BJ (cell line): ENCODE measurements at places on chromosomes 5 and 9.
A peak's percentile ranks its signal among the peaks of the same experiment; 100 is the strongest.

- DNase-seq: peak; percentile 75
Measured at GRCh38 chr5:126433701-126434100, 10.5 kb downstream of the GRAMD2B start.

DNA sequence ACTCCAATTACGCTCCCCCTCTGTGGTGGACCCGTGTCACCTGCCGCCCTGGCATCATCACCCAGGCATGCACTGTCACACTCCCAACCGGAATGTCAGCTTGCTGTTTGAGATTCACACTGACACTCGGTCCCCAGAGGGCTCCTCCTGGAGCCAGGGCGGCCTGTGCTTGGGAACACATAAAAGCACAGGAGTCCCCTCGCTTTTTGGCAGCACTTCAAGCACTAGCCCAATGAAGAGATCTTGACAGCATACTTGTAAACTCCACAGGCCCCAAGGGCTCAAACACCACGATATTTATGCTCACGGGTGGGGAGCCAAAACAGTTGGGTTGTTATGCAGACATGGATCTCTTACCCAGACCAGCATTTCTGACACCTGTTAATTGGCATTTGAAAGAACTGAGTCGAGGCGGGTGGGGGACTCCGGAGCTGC is 90.8 kb upstream of the EGFLAM start:
- DNase-seq: no peak

DNA sequence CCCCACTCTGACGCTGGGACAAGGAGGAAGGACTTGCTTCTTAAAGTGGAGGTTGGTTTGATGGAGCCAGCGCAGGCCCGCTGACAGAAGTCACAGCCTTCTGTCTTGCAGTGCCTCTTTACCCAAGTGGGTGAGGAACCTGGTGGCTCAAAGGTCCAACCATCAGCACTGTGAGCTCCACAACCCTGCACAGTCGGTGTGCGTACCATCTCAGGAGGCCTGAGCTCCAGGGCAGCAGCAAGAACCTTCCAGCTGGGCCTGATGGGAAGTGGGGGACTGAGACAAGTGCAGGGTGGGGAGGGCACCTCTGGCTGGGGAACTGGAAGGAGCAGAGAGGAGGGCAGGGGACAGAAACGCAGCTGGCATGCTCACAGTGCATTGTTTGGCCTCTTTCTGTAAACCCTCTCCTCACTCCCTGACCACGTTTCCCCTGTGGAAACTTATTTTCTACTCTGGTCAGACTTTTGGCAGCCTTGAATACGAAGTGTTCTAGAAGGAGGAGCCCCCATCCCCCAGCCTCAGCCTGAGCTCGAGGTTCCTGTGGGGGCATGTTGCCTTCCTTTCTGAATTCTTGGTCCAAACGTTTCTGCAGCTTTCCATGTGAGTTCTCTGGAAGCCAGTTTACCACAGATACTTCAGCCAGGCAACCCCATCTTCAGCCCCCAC is 178.5 kb upstream of the PITX1 start:
- DNase-seq: no peak

- DNase-seq: peak; percentile 80
Measured at GRCh38 chr9:109001275-109001676, 12.0 kb downstream of the CTNNAL1 start.

- DNase-seq: no peak
Measured at GRCh38 chr5:122516432-122516743, 204.4 kb downstream of the SNCAIP start.

GRCh38 chr5:96067251-96067650 is 105.6 kb upstream of the ELL2 start:
- peak; percentile 33 for DNase-seq

GRCh38 chr5:149849280-149849965 is 95.2 kb downstream of the PDE6A start:
- DNase-seq: no peak

GRCh38 chr5:81426359-81427030 is 32.6 kb upstream of the ACOT12 start:
- no peak for DNase-seq

- no peak for DNase-seq
Measured at GRCh38 chr9:86022687-86023266, 76.6 kb downstream of the GOLM1 start.

- no peak for DNase-seq
Measured at GRCh38 chr5:38344891-38345290, 86.5 kb downstream of the EGFLAM start.
